Activated naive CD4-positive, alpha-beta T cell treated with anti-CD3 and anti-CD28 coated beads, Interleukin-2, amount 50 U/mL, for 72 hours (primary cell): ENCODE measurements at places on chromosomes 2 and 18.
A peak's percentile ranks its signal among the peaks of the same experiment; 100 is the strongest.

GRCh38 chr2:185895828-185896693, 157.5 kb downstream of the FSIP2 start:
- DNase-seq = no peak

GRCh38 chr2:37614061-37614738, 57.2 kb downstream of the CDC42EP3 start:
- DNase-seq = no peak

DNA sequence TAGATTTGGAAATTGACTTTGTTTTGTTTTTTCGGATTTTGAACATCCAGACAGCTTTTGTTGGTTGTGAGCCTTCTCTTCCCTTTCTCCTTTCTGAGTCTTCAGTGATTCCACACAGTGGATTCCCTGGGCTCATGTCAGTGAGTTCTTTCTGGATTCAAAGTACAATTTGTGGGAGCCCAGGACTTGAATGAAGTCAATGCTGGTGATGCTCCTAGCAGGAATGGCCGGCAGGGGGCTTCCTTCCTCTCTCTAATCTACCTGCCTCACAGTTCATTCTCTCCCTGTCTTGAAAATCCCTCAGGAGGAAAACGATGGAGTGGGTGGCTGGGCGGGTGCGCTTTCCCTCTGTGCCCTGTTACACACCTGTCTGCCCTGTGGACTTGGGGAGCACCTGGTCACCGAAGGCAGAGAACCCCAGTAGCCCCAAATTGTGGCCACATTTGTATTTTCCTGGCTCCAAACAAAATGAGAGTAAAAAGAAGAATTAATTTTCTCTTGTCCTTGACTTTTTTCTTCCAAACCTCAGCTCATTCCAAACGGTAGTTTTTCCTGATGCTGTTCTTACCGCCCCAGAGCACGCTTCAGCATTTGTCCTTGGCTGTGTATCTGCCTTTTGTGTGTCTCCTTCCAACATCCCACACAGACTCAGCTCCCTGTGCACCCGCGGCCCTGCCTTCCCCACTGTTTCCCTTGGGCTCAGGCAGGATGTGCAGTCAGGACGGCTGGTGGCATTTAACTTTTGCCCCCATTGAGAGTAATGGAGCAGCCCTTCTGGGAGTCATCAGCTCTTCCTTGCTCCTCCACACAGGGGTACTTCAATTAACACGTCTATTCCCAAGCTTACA, 86.6 kb downstream of the MARCO start:
- no peak for DNase-seq

DNA sequence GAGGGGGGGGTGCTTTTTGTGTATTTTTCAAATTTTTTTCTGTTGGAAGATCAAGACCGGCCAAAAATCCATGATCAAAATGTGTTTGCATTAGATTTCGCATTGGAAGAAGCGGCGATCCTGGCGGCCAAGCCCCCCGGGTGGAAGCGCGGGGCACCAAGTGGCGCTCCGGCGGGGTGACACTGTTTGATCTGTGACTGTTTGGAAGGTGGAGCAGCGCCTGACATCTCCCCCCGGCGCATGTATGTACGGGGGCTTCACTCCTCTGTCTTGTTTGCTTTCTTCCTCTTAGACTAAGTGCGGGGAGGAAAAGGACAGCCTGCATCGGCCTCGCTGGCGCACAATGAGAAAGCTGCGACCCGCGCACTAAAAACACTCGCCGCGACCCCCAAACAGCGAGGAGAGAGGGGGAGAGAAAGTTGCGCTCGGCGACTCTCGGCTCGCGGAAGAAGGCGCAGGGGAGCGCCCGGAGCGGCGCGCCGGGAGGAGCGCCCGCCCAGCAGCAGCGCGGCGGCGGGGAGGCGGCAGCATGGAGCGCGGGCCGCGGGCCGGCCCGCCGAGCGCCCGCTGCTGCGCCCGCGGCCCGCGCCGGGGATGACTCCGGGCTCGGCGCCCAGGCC, 515 bp downstream of the TSHZ1 start:
- no peak for DNase-seq

DNA sequence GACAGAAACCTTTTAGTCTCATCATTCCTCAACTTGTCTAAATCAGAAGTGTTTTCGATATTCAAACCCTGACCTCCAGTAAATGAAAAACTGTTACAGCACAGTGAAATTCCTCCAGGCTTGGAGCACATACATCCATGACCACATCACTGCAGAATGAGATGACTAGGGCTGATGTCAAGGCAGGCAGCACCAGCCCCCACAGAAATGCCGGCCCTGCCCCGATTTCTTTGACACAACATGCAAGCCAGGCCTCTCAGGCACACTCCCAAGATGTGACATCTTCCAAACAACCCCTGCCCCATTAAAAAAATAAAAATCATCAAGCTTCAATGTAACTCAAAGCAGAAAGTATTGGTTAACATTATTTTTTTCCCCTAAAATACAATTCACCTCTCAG, 103.3 kb downstream of the CTAGE1 start:
- DNase-seq = no peak

- no peak for DNase-seq
Measured at GRCh38 chr2:134736167-134736880, 17.5 kb upstream of the TMEM163 start.

DNA sequence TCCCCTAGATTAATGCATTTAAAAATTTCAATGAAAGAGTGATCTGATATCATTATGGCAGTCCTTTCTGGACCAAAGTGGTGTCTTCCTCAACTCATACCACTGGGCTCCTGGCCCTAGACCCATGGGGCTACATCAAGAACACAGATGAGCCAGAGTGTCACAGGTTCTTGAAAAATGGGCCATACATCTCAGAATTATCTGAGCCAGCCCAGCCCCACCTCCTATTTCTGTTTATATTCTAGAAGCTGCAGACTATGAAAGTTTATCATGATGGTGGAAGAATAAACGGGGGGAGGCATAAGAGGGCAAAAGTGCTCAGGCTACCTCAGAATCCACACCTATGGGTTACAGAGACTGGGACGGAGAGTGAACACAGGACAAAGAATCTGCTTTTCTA, 120.6 kb upstream of the TACR1 start:
- DNase-seq = no peak

- DNase-seq = no peak
Measured at GRCh38 chr2:154608438-154608837, 90.1 kb upstream of the KCNJ3 start.

DNA sequence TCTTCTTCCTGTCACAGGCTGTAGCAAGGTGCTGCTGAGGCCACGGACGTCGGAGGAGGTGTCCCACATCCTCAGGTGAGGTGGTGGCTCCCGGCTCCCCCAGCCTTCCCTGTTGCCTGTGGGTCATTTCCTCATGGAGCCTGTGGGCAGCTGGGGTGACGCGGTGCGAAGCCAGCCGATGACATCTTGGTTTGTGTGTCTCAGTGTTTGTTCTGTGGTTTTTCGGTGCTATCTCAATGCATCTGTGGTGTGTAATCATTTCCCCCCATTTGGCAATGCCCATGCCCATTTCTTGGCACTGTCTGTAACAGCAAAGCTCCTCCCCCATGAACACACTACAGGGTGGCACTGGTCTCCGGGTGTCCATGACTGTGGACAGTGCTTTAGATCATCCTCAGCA, 6.6 kb downstream of the D2HGDH start:
- DNase-seq = no peak

DNA sequence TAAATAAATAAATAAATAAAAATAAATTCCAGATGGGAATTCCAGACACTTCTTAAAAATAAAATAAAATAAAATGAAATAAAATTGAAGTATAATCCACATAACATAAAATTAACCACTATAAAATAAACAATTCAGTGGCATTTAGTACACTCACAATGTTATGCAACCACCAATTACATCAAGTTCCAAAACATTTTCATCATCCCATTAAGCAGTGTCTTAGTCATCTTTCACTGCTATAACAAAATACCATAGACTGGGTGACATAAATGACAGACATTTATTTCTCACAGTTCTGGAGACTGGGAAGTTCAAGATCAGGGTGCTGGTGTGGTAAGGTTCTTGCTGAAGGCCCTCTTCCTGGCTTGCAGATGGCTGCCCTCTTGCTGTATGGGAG, 22.6 kb upstream of the PROKR1 start:
- no peak for DNase-seq

- DNase-seq = no peak
Measured at GRCh38 chr2:198127627-198128026, 323.2 kb downstream of the PLCL1 start.

DNA sequence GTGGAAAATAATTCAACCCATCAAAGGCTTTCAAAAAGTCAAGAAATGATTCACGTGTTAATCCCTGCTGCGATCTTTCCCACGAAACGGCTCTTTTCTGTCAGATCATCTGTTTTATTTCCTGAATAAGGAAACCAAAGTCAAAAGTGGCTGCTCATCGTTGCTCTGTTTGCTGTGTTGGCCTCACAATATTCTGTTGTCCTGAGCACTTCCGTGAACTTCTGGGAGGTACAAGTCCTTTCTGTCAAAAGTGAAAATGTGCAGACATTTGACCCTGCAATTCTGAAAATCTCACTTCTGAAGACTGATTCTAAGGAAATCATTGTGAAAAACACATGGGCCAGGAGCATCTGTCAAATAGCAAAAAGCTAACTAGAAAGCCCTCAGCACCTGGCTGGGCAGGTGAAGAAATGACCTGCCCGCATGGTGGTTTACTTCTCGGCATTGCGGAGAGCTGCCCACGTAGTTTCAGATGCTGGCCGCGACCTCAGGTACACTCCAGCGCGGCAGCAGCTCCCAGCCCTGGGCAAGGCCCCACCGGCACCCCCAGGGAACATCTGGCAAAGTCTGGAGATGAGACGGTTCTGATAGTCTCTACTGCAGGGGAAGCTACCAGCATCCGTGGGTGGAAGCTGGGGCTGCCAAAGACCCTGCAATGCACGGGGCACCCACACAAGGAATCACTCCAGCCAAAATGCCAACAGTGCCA, 31.9 kb upstream of the GPC1 start:
- peak; percentile 2 for DNase-seq

DNA sequence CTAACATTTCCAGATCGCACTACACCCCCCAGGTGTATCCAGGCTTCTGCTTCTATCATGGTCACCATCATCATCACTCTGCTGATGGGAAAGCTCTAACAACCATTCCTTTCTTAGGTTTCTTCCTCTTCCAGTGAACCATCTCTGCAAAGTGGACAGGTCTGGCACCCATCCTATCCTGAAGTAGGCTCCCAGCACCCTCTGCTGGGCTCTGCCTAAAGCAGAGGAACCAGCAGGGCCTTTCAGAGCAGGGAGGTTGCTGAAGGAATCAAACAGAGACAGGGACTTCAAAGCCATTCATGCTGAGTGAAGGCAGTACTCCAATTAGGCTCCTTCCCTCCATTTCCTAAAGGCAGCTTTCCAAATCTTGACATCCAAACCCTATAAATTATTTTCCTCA, 27.2 kb upstream of the SATB2 start:
- DNase-seq = no peak

DNA sequence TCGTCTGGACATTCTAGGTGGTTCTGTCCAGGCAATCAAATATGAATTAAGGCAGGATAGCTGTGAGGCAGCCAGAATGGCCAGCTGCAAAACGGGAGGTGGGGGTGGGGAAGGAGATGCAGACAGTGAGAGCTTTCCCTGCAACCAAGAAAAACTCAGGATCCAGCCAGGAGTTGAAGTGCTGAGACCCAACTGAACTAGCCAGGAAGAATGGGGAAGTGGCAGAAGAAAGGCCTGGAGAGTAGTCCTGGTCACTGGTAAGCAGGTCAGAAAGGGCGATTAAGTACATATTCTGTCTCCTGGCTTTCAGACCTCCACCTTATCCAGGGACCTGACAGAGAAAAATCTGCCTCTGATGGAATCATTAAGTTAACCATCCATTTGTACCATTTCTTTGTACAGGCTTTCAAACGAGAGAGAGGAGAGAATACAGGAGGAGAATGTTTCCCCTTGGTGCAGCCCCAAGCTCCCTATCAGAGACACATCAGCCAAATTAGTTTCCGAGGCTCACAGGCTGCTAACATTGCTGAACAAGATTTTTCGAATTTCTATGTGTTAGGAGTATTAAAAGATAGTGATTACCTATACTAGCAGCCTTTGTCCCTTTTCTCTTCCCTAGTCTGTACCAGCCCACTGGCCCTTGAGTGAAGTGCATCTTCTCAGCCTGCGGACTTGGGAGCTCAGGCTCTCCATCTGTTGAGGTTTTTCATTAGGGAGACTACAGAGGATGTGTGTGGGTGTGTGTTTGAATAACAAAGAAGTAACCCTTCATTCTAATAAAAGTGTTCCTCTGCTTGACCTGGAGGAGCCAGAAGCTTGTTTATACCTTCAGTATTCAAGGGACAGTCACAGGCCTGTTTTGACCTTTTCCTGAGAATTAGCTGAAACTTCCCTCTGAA, 12.5 kb upstream of the HOXD1 start:
- DNase-seq = no peak

DNA sequence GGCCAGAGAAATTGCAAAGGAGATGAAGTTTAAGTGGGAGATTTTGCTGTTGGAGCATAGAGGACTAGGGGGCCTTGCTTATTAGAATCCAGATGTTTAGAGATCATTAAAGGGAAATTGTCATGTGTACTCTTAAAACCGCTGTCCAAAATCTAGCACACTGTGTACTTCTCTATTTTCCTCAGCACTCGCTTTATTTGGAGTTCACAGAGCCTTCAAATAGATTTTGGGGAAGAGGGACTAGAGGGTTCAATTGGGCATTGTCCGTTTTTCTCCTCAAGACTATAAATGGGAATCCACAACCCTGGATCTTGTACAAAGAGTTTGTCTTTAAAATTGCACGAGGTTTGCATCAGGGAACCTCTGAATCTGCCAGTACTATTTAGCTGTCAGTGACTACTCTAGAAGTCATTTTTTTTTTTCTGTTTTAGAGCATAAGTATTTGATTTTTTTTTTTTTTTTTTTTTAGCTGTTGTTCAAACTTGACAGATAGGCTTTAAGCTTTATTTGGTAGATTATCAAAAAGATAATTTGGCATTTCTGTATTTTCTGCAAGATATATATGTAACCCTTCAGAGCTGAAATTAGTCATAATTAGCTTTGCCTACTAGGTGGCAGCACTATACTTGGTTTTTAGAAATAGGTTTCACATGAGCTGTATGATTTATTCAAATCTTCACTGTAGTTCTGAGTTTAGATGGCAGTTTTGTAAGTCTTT, 14.2 kb downstream of the PMS1 start:
- DNase-seq = no peak

- DNase-seq = no peak
Measured at GRCh38 chr2:76946631-76947145, 575.5 kb downstream of the LRRTM4 start.

- DNase-seq = no peak
Measured at GRCh38 chr18:62281684-62282083, 43.4 kb upstream of the TNFRSF11A start.

DNA sequence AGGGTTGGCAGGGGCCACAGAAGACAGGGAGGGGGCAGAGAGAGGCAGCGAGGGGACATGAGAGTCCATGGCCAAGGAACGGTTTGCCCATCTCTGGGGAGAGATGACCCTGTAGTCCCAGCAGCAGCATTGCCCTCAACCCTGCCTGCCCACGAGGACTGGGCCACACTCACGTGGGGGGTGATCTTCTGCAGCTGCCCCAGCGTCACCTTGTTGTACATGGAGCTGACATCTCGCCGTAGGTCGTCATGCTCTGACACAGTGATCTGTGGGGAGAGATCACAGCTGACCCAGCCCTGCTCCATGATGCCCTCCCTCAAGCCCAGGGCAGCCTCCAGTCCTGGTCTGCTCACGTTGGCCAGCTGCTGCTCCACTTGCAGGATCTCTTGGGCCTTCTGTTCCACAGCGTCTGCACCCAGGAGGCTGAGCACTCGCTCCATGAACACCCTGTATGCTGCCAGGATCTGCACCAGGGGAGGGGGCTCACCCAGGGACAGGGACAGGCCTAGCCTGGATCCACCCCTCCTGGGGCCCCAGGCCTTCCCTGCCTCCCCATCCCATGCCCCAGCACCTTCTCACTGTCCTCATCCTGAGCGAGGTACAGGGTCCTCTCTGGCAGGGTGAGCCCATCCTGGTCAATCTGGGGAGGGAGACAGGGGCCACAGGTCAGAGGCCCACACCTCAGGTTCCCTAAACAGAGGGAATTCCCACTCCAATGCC, 2.8 kb downstream of the ECEL1 start:
- no peak for DNase-seq
